ENCODE measurements at places on chromosomes 11 and 22.

GRCh38 chr11:86596861-86597586 is 75.4 kb downstream of the ME3 start:
- DNase-seq: no peak

GRCh38 chr11:111422494-111423249 is 43.6 kb upstream of the POU2AF1 start:
- peak; percentile 55 for DNase-seq

GRCh38 chr11:67646535-67647336 is 3.8 kb downstream of the ACY3 start:
- DNase-seq: no peak

GRCh38 chr22:38141217-38141973 is 30.9 kb upstream of the BAIAP2L2 start:
- no peak for DNase-seq

DNA sequence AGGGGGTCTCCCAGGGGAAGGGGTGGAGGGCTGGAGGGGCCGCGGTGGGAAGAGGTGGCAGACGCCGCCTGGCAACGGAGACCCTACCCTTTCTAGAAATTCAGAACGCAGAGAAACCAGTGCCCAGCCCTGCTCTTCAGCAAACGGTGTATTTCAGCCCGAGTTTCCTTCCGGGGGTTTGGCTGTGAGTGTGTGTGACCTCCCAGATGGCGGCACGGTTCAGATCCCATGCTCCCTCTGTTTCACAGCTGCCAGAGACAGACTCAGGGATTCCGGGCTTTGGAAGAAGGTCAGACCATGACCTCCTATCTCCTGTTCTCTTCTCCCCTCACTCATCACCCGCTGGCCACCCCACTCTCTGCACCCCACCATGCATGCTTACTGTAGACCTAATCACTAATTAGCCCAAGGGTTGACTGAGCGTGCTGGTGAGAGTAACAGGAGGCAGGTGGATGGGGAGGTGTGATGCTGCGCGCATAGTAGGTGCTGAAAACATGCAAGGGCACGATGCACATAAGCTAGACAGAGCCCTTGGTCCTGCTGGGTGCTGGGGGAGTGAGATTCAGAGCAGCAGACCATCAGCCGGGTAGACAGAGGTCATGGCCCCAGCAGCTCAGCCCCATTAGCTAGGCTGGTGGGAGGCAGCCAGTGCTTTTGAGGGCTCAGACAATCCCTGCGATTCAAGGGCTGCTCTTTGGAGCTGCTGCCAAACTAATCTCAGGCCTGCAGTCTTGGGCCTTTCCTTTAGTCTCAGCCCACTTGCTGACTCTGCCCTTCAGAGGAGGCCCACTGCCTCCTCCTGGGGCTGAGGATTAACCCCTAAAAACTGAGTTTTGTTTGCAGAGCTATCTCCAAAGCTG is 256.5 kb upstream of the CADM1 start:
- DNase-seq: no peak

- peak; percentile 32 for DNase-seq
Observed at GRCh38 chr11:18012122-18012905, 533 bp downstream of the SERGEF start.

GRCh38 chr11:44306052-44306917 is 3.7 kb downstream of the ALX4 start:
- DNase-seq: no peak

- DNase-seq: no peak
Observed at GRCh38 chr11:70928854-70929598, 323.4 kb downstream of the SHANK2 start.

- DNase-seq: no peak
Observed at GRCh38 chr11:111714522-111714921, 51.7 kb downstream of the PPP2R1B start.

DNA sequence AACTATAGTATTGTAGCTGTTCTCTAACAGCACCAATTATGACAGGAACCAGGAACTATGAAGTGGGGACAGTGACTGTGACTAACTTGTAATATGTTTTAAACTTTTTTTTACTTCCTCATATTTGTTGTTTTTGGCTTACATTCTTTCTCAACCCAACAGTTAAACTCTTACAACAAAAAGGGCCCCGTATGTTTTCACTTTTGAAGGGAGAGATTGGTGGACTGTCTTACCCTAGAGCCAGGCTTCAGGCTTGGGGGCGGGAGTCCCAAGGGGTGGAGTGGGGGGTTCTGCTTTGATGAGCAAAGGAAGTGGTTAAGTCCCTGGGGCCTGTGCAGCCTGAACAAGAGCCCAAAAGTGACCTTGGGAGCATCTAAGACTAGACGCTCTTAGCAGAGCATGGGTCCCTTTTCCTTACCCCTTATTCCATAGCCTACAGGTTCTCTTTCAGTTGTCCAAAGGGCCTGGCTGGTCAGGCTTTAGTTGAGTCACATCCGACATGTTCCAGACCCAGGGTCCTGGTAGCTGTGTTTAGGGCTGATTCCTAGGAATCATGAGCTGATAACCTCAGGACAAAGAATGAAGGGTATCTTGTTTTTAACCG is 38.8 kb downstream of the STIM1 start:
- no peak for DNase-seq

DNA sequence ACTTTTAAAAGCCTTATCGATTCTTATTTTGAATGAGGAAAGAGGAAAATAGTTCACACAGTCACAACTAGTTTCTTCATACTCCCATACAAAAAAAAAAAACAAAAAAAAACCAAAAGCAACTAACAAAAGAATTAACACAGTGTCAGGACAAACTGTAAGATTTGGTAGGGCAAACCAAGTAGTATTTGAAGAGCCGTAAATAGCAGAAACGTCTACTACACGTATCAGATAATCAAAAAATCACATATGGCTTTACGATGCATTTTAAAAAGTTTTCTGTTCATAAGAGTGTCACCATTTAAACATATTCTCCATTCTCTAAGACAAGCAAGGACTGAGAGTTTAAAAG is 2.3 kb downstream of the PICALM start:
- no peak for DNase-seq

DNA sequence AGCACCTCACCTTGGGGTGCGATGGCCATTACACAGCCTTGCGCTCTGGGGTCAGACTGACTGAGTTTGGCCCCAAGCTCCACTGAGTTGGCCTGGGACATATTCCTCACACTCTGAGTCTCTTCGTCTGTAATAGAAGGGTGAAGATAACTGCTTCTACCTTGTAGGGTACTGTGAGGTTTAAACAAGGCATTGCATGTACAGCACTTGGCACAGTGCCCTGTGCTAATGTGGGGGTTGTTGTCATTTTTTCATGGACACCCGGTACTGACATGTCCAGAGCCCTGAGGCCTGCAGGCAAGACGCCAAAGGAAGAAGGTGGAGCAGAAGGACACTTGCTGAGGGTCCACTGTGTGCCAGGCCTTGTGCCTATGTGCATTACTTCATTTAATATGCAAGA is 50.7 kb downstream of the OTOG start:
- DNase-seq: no peak

DNA sequence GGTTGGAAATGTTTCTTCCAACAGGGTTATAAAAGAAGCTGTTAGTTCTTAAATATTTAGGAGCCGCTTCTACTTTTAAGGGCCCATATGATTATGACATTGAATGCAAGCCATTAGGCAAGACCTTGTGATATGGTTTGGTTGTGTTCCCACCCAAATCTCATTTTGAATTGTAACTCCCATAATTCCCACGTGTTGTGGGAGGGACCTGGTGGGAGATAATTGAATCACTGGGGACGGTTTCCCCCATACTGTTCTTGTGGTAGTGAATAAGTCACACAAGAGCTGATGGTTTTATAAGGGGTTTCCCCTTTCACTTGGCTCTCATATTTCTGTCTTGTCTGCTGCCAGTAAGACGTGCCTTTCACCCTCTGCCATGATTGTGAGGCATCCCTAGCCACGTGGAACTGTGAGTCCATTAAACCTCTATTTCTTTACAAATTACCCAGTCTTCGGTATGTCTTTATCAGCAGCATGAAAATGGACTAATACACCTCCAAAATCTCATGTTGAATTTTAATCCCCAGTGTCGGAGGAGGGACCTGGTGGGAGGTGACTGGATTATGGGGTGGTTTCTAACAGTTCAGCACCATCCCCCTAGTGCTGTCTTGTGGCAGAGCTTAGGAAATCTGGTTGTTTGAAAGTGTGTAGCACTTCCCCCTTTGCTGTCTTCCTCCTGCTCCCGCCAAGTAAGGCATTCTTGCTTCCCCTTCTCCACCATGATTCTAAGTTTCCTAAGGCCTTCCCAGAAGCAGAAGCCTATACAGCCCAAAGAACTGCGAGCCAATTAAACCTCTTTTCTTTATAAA is 4.3 kb downstream of the CD59 start:
- no peak for DNase-seq

- DNase-seq: no peak
Observed at GRCh38 chr11:120750647-120751549, 239.3 kb downstream of the GRIK4 start.

- peak; percentile 95 for DNase-seq
Observed at GRCh38 chr11:17978553-17979287, 34.1 kb downstream of the SERGEF start.

- DNase-seq: no peak
Observed at GRCh38 chr22:33975841-33976240, 55.6 kb upstream of the LARGE1 start.

GRCh38 chr11:123253911-123254310 is 58.9 kb upstream of the CLMP start:
- no peak for DNase-seq

GRCh38 chr11:44434191-44434590 is 124.3 kb upstream of the ALX4 start:
- no peak for DNase-seq

GRCh38 chr11:93840981-93841380 is 9.4 kb downstream of the VSTM5 start:
- DNase-seq: no peak

DNA sequence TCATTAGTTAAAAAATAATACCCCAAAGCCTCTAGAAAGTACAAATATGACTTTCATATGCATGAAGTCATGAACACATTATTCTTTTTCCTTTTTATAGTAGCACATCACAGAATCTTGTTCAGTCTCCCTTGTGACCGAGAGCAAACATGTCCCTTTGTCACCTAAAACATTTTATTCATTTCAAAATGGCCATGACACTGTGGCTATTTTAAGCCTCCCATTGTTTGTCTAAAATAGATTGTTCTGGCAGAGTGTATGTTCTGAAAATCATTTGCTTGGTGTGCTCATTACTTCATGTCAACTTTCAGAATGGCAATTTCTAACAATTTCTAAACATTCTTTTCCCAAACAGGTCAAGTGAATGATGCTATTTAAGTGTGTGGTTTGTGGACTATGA is 865.0 kb downstream of the JRKL start:
- no peak for DNase-seq

DNA sequence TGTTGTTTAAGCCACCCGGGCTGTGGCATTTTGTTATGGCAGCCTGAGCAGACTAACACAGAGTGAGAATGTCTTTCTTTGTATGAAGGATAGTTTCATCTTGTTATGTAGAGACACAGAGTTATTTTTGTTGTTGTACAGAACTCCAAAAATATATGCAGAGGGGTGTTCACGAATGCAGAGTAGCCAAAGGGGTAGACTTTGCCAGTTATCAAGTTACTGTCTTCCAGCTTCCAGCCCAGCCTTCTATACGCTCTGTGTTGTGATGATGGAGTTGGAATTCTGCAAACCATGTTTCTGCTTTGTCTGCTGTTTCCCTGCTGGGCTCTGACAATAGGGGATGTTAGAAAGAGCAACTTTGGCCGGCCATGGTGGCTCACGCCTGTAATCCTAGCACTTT is 44.1 kb downstream of the RPS6KA4 start:
- DNase-seq: no peak

DNA sequence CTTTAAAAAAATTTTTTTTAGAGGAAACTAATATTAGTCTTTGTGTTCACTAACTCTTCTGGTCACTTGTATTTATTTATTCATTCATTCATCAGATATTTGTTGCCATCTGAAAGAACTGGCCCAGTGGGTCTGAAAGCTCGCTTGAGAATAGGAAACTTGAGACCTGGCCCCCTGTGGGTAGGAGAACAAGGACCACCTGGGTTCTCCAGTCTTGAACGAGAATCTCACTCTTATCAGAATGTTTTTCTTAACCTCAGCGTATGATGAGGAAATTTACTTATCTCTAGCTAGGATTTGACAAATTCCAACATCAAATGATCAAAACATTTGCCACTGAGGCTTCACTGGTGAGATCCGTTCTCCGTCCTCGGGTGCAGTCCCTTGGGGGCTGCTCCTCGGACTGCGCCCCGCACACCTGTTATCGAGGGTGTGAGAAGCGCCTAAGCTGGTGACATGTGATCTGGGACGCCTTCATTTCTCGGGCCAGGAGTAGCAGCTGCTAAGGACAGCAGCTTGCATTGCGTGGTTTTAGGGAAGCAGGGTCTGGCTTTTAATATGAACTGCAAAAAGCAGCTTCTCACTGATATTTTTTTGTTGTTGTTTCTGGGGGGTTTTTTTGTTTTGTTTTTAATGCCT is 6.3 kb downstream of the C22orf31 start:
- DNase-seq: no peak

- no peak for DNase-seq
Observed at GRCh38 chr22:22798232-22798616, 89.4 kb upstream of the IGLL5 start.

DNA sequence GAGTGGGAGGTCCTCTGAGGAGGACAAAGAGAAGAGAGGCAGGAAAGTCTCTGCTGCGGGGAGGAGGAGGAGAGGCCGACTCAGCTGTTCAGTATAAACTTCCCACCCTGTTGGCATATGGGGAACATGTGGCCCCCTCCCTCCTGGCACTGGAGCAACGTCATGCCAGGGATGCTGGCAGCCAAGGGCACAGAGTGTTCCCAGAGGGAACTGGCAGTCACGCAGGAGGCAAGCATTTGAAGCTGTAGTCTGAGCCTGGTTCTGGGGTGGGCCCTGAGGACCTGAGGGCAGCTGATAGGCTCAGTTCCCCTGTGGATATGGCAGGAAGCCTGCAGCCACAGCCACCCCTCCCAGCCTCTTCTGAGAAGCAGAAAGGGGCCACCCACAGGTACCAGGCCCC is 67.1 kb upstream of the TSPAN18 start:
- DNase-seq: no peak

DNA sequence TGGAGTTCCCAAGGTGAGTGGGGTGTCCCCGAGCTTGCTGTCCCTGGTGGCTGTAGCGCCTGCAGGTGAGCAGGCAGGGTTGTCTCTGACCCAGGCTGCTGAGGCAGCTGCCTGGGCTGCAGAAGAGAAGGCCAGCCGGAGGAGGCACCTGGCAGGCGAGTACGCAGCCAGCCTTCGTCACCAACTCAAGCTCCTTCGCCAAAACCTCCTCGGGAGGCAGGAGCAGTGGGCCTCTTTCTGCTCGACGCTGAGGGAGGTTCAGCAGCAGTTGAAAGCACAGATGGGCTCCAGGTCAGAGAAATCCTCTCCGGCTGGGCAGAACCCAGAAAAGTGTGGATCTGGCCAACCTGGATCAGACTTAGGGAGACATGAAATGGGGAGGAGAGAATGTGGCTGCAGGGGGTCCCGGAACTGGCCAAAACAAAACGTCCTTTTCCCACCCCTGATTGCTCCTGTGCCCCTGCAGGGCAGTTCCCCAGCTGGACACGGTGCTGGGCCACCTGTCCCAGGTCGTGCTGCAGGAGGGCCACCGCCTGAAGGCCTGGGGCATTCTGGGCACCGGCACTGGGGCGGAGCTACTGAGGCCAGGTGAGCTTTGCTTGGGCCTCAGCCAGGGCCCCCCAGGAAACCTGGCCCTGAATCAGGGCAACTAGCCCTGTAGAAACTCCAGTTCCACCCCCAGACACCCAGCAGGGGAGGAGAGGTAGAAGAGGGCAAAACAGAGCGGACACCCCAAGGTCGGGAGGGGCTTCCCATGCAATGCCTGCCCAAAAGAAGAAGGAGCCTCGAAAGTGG is 56.7 kb downstream of the BTG4 start:
- no peak for DNase-seq

Data from posterior cingulate gyrus (tissue), 11 donors.